ENCODE measurements at places on chromosomes 11 and 22. TPM values are rescaled to one million over a fixed set of nuclear protein-coding genes. Genes with fewer than 3 reads are reported as not detected.

Gene MUC5B
- not detected for total RNA-seq

Gene VWCE
- total RNA-seq: 0.11 TPM

Gene VPREB1
- total RNA-seq: not detected

Gene OSM
- not detected for total RNA-seq

Gene OR2AT4
- not detected for total RNA-seq

Gene PPP1R14B
- 296 TPM for total RNA-seq

Gene OR52J3
- total RNA-seq: not detected

Gene SCGB1D4
- not detected for total RNA-seq

Gene OR52N5
- total RNA-seq: not detected

Gene HTR3B
- total RNA-seq: not detected

Gene OR6T1
- total RNA-seq: not detected

Gene TECTA
- 0.87 TPM for total RNA-seq

Gene TBX1
- total RNA-seq: 0.12 TPM

Gene C22orf31
- not detected for total RNA-seq

Gene FAM180B
- 0.12 TPM for total RNA-seq

Gene KDM2A
- total RNA-seq: 40.0 TPM

Gene OR2AG1
- not detected for total RNA-seq

Gene ENTHD1
- not detected for total RNA-seq
